Left cardiac atrium (tissue), 4 donors: ENCODE measurements at places on chromosomes 7 and 10.
A peak's percentile ranks its signal among the peaks of the same experiment; 100 is the strongest.

GRCh38 chr10:89278034-89278535 is 23.8 kb upstream of the IFIT2 start:
- DNase-seq: no peak

DNA sequence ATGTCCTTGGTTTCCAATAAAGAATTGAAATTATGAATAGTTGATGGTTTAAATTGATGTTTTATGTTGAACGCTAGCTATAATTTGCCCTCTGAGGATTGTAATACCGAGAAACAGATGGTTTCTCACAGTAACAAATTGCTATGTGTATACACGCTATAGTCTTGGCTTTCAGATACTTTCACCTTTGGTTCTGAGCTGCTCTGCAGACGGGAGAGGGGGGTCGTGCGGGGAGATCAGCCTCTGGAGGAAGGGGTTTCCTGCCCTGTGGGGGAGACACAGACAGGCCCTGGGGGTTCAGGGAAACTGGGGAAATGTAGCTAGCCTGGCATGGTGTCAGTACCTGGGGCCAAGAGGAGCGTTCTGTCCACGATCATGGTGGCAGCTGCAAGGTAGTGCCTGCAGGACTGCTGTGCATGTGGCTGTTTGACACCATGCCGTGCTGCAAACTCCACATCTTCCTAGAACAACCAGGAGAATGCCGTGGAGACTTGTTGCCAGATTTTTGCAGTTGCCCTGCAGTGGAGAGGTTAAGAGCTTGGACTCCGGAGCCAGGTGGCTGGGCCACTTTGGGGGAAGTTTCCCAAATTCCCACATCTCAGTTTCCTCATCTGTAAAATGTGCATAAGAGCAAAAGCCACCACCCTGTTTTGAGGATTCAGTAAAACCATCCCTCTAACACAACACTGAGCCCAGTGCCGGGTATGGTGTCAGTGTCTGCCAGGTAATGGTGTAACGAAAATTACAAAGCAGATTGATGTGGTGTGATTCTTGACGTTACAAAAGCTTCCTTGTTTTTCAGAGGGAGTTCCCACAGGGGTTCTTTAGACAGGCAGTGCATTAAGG is 167.9 kb downstream of the CUX1 start:
- DNase-seq: no peak

DNA sequence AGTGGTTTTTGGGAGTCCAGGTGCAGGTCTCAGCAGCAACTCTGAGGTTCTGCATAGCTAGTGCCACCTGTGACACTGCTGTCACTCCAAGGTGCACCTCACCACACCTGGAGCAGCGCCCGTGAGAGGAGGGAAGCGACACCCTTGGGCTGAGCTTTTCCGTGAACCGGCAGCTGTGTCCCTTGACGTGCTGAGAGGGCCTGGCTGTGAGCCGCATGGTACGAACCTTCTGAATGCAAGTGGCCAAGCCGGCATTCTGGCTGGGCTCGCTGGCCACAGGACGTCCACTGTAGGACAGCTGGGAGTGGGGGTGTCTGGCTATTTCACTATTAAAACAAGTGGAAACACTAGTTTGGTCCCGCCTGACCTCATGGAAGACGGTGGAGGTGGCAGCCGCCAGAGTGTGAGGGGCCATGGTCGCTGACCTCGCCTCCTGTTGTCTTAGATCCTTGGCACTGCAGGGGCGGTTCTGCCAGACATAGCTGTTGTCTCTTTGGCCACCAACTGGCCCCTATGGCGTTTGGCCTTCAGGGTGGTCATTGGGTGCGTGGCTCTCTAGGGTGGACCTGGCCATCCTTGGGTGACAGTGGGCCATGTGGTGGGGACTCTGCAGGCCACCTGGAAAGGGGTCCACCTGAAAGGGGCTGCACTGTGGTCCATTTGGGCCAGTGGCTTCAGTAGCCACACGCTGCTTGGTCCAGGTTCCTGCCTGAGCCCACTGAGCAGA is 12.9 kb downstream of the INPP5A start:
- DNase-seq: no peak

GRCh38 chr10:6607182-6607581 is 27.1 kb upstream of the PRKCQ start:
- DNase-seq: no peak

- DNase-seq: no peak
Measured at GRCh38 chr7:37198041-37198905, 250.4 kb downstream of the ELMO1 start.

DNA sequence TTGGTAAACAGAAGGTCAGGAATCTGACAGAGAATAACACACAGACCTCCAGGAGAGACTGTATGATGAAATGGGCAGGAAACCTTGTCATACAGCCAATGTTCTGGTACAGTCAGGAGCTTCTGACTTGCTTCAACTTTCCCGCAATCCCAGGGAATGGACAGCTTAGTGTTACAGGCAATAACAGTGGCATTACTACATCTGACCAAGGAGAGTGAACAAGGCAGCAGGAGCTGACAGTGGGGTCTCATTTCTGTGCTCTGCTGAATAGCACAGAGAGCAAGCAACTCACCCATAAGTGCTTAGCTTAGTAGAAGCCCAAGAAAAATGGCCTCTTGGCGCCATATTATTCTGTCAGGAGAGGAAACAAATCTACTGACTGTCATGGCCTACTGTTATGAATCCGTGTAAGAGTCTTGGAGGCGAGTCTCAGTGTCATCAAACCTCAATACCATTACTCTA is 186.2 kb upstream of the MTPN start:
- DNase-seq: no peak

DNA sequence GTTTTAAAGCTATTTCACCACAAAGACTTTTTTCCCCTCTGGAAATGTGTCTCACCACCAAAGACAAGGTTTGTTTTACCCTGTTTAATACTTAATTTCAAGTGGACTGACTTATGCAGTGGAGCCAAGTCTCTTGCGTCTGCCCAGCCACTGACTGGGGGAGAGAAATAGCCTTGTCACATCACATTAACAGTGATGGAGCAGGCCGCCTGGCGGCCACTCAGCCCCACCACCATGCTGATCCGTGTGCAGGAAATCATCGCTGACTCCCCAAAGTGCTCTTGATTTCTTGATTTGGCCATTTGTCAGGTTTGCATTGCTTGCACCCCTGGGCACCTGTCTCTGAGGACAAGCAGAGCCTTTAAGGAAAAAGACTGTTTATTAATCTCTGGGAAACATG is 334.1 kb downstream of the GLRX3 start:
- DNase-seq: no peak

GRCh38 chr7:75988568-75989499 is 5.6 kb downstream of the TMEM120A start:
- peak; percentile 74 for DNase-seq

DNA sequence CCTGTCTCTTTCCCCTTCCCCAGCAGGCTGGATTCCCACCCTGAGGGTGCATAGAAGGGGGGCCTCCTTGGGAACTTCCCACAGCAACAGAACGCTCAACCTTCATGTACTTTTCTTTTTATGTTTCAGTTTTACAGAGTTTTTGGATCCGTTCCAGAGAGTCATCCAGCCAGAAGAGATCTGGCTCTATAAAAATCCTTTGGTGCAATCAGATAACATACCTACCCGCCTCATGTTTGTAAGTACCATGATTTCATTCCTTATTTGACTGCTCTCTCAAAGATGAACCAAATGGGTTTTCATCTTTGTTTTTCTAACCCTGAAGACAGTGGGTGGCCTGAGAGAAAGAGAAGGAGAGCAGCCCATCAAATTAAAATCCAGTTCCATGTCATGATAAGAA is 46.7 kb downstream of the PLPP4 start:
- no peak for DNase-seq

- no peak for DNase-seq
Measured at GRCh38 chr10:19014034-19014433, 34.6 kb upstream of the MALRD1 start.

DNA sequence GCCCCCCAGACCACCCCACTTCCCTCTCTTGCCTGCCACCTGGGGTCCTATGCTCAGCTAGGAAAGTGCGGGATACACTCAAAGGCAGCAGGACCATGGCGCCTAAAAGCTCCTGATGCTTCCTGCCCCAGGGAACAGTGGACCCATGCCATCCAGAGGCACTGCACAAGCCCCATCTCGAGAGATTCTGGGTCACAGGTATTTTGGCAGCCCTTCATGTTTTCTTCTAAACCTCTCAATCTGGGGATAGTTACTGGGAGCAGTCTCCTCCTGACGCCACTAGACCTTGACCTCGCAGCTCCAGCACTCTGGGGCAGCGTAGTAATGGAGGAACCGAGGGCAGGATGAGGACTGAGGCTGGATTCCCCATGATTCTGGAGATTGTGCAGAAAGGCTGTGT is 107.1 kb downstream of the GRK5 start:
- DNase-seq: no peak

DNA sequence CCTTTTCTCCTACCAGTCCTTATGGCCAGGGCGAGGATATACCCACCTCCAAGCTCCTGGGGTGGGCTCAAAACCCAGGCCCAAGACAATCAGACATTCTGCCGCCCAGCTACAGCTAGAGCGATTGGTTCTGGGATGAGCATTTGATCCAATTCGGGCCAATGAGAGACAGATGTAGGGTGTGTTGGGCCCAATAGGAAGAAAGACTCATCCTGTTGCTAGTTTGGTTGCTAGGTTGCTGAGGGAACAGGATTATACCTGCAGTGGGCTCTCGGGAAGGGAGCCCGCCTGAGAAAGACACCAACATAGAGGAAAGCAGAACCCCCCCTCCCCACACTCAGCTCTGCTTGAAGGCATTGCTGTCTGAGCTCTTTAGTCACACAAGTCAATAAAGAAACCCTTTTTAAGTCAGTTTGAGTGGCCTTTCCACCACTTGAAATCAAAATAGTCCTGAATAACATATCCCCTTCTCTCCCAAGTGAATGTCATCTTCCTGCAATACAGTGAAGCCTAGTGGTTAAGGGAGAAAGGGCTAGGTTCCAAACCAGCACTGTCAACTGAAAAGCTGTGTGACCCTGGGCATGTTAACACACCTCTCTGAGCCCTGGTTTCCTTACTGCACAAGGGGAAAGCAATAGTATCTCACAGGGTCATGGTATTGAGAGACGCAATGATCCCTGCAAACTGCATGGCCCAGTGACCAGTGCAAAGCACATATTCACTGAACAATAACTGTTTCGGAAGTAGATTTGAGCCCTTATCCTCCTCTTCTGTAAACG is 21.8 kb downstream of the ITPRIP start:
- no peak for DNase-seq

DNA sequence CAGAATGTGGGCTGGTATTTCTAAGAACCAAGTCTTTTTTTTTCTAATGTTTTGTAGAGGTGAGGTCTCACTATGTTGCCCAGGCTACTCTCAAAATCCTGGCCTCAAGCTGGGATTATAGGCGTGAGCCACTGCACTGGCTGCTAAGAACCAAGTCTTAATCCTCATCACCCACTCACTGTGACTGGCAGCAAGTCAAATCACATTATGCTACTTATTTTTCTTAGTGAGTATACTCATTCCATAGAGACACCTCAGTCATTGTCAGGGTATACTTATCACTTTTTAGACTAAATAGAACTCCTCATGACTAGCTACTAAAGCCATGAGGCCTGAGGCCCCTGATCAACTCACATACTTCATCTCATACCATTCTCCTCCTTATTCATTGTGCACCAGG is 116.1 kb downstream of the STRA8 start:
- no peak for DNase-seq

GRCh38 chr10:5343979-5344378 is 20.8 kb upstream of the UCN3 start:
- DNase-seq: no peak

DNA sequence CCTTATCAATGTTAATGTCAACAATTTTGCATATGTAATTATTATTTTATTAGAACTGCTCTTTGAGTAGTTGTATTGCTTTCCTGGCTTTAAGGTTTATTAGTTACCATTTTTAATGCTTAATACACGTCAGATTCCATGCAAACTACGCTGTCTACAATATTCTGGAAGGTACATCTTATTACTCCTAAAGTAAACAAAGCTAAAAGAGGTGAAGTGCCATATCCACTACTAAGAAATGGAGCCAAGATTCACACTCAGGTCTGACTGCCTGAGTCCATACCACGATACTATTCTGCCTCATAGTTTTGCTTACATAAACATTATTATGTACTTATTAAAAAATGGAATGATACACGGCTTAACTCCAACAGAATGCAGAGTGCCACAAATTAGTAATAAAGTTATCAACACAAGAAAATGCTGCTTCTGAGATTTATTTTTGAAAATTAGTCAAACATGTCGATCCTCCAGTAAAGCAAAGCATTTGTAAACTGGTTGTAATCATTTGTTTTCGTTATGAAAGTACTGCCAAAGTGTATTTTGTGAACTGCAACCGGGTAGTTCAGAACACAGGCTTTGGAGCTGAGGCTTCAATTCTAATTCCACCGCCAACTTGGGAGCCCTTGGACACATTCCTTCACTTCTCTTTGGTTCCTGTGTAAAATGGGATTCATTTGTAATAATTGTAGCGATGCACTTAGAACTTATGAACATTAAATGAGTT is 1.1 kb upstream of the DMTF1 start:
- no peak for DNase-seq

DNA sequence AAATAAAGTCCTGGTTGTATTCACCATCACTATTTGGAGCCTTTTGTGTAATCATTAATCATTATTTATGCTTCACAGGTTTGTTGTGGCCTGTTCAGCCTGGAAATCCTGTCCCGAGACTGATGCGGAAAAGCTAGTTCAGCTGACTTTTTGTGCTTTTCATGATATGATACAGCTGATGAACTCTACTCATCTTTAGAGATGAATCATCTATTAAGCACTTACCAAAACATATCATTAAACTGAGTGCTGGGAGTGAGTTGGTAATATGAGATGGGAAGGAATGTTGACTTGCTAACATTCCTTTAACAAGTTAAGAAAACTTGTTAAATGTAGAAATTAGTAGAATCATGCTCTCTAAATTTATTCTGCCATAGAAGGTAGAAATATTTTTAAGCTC is 53.0 kb downstream of the CROT start:
- DNase-seq: no peak

- no peak for DNase-seq
Measured at GRCh38 chr10:38007991-38008390, 2.5 kb upstream of the ZNF33A start.

GRCh38 chr7:127525866-127526480 is 59.4 kb downstream of the GCC1 start:
- DNase-seq: no peak

DNA sequence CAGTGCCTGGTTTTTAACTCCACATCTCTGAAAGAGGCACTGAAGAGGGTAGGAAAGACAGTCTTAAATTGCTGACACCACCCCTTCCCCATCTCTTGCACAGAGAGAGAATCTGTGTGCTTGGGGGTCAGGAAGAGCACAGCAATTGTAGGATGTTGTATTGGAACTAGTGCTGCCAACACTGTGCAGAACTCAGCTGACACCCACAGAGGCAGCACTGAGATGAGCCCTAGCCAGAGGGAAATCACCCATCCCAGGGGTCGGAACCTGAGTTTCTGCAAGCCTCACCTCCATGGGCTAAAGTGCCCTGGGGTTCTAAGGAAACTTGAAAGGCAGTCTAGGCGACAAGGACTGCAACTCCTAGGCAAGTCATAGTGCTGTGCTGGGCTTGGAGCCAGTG is 11.0 kb upstream of the TNKS2 start:
- DNase-seq: no peak

- no peak for DNase-seq
Measured at GRCh38 chr10:28681291-28681763, 4.0 kb downstream of the BAMBI start.

GRCh38 chr7:116836911-116837310 is 25.5 kb upstream of the CAPZA2 start:
- DNase-seq: no peak

- DNase-seq: peak; percentile 92
Measured at GRCh38 chr7:73308665-73309214, at the start of gene NSUN5. NSUN5 (minus strand) TSS chr7:73308826; CDS start chr7:73308790, 36 bp downstream.
